ENCODE measurements at places on chromosomes 4 and X. TPM values are rescaled to one million over a fixed set of nuclear protein-coding genes. Genes with fewer than 3 reads are reported as not detected.

Gene TMPRSS11A
- not detected for total RNA-seq

Gene BMX
- 1.8 TPM for total RNA-seq

Gene PABPC1L2B
- total RNA-seq, result not detected

DNA sequence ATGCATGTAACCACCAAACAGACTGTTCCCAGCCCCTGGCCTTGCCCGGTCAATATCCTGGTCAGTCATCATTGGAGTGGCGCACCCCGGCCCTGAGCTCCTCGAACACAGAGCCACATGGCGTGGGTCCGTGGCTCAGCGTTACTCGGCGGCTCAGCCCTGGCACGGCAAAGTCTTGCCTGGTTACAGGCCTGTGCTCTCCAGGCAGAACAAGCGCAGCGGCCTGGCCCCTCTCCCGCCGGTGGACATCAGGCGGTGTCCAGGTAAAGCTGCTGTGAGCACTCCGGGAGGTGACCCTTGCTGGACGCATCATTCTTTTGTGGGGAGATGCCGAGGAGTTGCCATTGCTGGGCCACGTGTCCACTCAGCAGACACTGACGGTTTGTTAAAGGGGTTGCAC, 6.1 kb upstream of the UVSSA start:
- DNase-seq, result no peak

GRCh38 chr4:159042097-159042605, 60.7 kb upstream of the RAPGEF2 start:
- no peak for DNase-seq

DNA sequence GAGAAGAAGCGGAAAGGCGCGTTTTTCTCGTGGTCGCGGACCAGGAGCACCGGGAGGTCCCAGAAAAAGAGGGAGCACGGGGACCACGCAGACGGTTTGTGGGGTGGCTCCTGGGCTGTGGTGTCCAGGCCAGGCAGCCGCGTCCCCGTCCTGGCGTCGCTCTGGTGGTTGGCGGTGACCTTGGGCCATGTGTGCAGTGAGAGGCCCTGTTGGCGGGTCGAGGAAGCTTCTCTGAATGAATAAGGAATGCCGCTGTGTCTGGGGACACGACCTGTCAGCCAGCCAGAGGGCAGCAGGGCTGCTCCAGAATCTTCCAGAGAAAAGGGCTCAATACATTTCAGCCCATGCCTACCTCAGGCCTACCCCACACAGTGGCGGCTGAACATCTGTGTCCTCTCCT, 24.3 kb upstream of the HGFAC start:
- DNase-seq, result no peak

All from Right ventricle myocardium superior (tissue), 1 donor.